Thoracic aorta (tissue), 2 donors: ENCODE measurements at places on chromosomes 1 and 21.

GRCh38 chr1:203598752-203599151, 27.9 kb upstream of the ATP2B4 start:
- no peak overlapping the region for H3K27ac ChIP-seq
- peaks cover 15% of the 10 kb centered on the region for H3K4me1 ChIP-seq
- H3K4me3 ChIP-seq, result no peak overlapping the region
- no peaks in the 10 kb centered on the region for H3K36me3 ChIP-seq

- no peaks in the 10 kb centered on the region for H3K27me3 ChIP-seq
- H3K4me1 ChIP-seq, result no peaks in the 10 kb centered on the region
- no peak for DNase-seq
Measured at GRCh38 chr1:198986036-198986435, 347.2 kb downstream of the PTPRC start.

DNA sequence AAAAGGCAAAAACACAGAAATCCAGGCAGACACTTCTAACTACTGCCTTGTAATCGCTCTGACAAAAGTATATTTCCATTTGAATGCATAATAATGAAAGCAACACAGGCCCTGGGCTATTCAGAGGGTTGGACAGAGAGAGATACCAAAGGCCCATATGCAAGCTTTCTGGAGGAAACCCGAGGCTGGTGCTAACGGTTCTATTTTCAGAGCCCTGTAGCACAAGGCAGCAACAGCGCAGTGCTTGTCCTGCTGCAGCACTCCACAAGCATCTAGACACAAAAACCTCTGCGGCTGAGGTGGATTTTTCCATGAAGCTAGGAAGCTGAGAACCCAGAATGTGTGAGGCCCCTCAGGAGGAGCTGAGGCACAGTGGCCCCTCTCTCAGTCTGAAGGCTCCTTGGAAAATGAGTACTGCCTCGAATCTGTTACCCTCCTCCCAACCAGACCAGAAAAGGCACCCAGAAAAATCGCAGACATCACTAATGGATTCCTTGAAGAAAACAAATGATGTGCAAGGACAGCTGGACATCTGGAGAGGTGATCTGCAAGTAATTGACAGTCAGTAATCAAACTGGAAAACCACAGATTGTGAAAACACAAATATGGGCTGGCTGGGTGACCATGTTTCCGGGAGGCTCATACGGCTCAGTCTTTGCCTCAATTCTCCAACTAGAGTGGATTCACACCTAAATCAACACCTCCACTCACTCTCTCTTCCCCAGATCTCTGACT, 54.0 kb downstream of the COLGALT2 start:
- H3K27ac ChIP-seq, result no peak overlapping the region
- no peaks in the 10 kb centered on the region for H3K36me3 ChIP-seq
- no peaks in the 10 kb centered on the region for H3K4me1 ChIP-seq
- no peak for DNase-seq
- H3K4me3 ChIP-seq, result no peak overlapping the region

DNA sequence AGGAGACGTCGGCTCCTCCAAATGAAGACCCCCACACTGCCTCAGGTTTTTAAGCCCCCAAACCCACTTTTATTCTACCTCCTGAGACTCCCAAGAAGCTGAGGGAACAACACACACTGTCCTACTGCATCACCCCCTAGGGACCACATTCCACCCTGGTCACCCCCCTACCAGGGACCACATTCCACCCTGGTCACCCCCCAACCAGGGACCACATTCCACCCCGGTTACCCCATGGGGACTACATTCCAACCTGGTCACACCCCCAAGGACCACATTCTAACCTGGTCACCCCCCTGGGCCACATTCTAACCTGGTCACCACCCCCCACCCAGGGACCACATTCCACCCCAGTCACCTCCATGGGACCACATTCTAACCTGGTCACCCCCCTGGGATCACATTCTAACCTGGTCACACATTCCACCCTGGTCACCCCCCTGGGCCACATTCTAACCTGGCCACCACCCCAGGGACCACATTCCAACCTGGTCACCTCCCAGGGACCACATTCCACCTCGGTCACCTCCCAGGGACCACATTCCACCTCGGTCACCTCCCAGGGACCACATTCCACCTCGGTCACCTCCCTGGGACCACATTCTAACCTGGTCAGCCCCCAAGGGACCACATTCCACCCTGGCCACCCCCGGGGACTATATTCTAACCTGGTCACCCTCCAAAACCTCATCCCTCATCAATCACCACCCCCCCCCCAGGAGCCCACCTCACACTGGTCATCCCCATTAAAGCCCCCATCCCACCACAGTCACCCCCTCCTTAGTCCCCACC, 587.6 kb downstream of the NPHP4 start:
- no peaks in the 10 kb centered on the region for H3K4me1 ChIP-seq
- no peaks in the 10 kb centered on the region for H3K27me3 ChIP-seq
- H3K4me3 ChIP-seq, result no peak overlapping the region
- H3K36me3 ChIP-seq, result no peaks in the 10 kb centered on the region

DNA sequence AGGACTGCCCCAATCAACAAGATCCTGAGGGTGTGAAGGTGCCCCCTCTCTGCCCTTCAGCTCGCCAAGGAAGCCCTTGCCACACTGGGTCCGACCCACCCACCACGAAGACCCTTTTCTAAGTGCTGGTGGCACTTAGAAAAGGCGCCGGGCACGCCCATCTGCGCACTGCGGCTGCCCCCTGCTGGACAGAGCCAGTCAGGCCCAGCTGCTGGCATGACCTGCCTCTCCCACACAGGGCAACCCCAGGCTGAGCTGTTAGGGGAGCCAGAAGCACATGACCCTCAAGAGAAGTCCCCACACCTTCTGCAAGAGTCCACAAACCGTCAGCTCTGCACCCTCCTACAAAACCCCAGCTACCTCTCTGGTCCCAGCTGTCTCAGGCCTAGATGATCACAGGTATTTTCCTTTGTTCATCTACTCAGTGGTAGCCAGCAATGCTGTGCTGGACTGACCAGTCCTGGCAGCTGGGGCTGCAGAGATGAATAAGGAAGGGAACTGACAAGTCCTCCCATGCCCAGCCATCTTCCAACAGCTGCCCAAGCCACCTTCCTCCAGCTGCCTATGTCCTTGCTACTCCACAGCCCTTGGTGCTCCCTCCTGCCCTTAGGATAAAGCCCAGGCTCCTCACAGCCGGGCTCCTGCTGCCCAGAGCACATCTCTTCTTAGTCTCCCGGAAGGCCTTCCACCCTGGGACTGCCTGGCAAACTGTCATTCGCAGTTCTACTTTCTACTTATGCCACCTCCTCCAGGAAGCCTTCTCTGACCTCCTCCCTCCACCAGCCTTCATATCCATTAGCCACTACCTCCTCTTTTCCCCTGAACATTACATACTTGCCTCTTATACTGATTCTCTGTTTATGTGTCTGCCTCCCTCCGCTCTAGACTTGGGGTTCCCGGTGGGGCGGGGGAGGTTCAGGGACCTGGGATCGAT, 39.8 kb upstream of the ZC3H12A start:
- H3K27me3 ChIP-seq, result no peaks in the 10 kb centered on the region
- H3K27ac ChIP-seq, result no peak overlapping the region
